ENCODE measurements at places on chromosomes 7 and 10.

- DNase-seq: no peak
Measured at GRCh38 chr10:102580230-102580629, 64.0 kb upstream of the TRIM8 start.

DNA sequence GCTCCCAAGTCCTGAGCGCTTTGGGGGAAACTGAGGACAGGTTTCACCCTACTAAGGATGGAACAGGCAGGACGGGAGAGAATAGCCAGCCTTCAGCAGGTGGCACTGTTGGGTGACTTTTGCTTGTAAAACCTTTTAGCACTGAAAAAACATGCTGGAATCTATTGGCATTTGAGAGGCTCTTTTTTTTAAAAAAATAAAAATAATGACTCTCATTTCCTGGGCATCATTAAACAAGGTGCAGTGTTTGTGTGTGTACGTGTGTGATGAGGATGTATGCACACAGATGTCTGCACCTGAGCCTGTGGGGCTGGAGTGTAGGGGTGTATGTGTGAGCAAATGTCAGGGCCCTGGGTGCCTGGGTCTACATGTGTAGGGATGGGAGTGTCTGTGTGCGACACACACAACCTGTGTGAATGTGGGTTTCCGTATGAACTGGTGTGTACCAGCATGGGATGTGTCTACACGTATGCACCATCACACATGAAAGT, 177.9 kb downstream of the RPS24 start:
- DNase-seq: no peak

DNA sequence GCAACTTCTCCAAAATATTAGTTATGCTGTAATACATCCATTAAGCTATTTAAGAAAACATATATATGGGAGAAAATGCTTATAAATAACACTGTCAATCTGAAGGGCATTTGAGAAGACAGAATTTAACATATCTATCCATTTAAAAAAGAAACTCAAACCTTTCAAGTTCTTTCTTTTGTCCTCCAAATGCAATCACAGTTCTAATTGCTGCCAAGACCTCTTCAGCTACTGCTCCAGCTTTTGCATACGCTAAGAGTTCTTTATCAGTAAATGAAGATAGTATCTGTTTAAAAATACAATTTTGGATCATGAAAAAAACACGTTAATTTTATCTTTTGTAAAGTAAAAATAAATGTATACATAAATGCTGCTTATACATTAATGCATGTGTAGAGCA, 39.6 kb downstream of the ABCB1 start:
- no peak for DNase-seq

- no peak for DNase-seq
Measured at GRCh38 chr7:75924889-75925288, 9.9 kb downstream of the POR start.

DNA sequence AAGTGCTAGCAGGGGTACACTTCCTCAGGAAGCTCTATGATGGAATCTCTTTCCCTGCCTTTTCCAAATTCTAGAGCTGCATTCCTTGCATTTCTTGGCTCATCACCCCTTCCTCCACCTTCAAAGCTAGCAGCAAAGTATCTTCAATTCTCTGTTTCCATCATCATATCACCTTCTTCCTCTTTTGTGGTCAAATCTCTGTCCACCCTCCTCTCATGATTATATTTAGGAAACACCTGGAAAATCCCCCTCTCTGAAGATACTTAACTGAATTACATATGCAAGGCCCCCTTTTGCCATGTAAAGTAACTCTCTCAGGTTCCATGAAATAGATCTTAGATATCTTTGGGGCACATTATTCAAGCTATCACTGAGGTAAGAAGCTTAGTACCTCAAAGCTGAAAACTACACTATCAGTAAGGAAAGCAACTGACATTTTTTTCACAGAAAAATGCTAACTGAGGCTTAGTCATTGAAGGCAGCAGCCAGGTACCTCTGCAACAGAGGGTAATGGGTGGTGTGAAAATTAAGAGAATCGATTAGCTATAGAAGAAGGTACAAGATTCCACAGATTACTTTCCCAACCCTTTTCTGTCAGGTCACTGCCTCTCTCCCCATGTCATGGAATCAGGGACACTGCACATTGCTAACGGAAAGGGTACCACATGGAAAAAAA, 197.3 kb downstream of the MACC1 start:
- no peak for DNase-seq

Data from stimulated activated CD4-positive, alpha-beta T cell treated with anti-CD3 and anti-CD28 coated beads, TNF-alpha, amount 100 ng/mL, for 48 hours (primary cell).